ENCODE measurements at places on chromosomes 2 and 18. TPM values are rescaled to one million over a fixed set of nuclear protein-coding genes. Genes with fewer than 3 reads are reported as not detected.

DNA sequence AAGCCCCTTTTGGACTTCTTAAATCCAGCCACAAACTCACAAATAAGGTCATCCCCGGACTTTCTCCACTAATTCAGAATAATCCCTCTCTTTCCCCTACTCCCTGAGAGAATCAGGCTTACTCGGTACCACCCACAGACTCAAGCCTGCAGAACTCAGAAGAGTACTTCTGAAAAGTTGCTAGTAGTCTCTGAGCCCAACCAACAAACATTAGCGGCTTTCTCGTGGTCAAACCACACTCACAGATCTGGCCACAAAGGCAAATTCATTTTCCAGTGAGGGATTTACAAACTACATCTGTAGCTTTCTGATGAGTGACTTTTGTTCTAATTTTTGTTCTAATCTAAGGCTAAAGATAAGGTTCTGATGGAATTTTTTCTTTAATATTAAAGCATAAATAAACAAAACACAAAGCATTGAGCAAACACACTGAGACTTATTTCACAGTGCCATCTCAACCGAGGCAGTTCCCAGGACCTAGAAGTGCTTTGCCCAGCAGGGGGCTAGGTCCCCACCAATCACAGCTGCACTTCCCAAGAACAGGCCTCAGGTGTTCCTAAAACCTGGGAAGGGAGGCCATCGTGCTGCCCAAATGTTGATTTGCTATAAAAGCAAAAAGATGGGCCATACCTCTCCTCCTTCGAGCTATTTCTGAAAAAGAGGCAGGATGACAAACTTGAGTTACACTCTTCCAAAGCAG lies 110.7 kb downstream of the COLEC12 start:
- DNase-seq = no peak

GRCh38 chr2:77578354-77578753 lies 56.2 kb upstream of the LRRTM4 start:
- no peak for DNase-seq

- DNase-seq = no peak
Observed at GRCh38 chr18:38826247-38826646, 1260.6 kb upstream of the CELF4 start.

GRCh38 chr2:118223992-118224894 lies 136.0 kb downstream of the INSIG2 start:
- no peak for DNase-seq

DNA sequence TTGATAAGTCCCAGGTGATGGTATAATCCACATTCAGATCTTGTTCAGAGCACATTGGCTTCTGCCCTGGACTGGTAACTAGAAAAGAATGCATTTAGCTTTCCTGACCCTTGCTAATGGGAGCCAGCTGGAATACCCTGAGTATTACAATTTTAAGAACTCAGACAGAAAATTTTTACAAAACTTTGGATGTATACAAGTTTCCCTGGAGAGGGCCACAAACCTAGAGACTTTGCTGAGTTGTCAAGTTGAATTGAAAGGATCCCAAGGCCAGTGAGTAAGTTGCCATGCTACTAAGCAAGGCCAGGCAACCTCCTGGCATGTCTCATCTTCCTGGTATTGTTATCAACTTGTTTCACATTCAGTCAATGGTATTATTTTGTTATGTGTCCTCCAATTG lies 20.0 kb upstream of the NABP1 start:
- DNase-seq = no peak

- no peak for DNase-seq
Observed at GRCh38 chr2:32383858-32384257, 27.0 kb downstream of the BIRC6 start.

Gene TLX2
- 0.17 TPM for polyA plus RNA-seq

Gene CYS1
- 111 TPM for polyA plus RNA-seq

Gene USP40
- polyA plus RNA-seq = 80.7 TPM

Gene CD8B
- polyA plus RNA-seq = 0.27 TPM

Gene TRIM54
- polyA plus RNA-seq = 8.2 TPM

Gene UGP2
- polyA plus RNA-seq = 108 TPM

Gene IHH
- polyA plus RNA-seq = 2.0 TPM

Data from renal pelvis (tissue), 12 donors.